Activated CD8-positive, alpha-beta memory T cell treated with anti-CD3 and anti-CD28 coated beads, Interleukin-2, amount 10 ng/mL, durations not matched to agents 7 days and 5 days (primary cell): ENCODE measurements at places on chromosomes 1 and 21. TPM values are rescaled to one million over a fixed set of nuclear protein-coding genes. Genes with fewer than 3 reads are reported as not detected.

DNA sequence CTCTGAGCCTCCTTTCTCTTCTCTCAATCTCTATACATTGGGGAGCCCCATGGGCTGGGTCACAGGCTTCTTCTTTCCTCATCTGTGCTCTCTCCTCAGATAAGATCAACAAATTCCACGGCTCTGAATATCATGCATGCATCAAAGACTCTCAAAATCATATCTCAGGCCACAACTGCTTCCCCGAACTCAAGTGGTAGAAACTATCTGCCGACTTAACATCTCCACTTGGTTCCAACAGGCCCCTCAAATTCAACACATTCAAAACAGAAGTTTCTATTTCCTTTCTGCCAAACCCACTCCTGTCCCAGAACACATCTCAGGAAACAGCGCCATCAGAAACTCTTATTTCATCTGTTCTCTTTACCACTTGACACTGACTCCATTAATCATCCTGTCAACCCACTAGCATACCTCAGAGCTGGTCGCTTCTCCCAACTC lies 16.7 kb downstream of the DDX59 start:
- no peaks in the 10 kb centered on the region for H3K27me3 ChIP-seq
- H3K4me1 ChIP-seq = peaks cover 31% of the 10 kb centered on the region
- peak overlapping the region; percentile 5 for H3K4me3 ChIP-seq
- H3K27ac ChIP-seq = peak overlapping the region; percentile 80
- DNase-seq = no peak

Gene RASAL2
- total RNA-seq = not detected

GRCh38 chr1:44511769-44512168 lies 106.7 kb downstream of the RNF220 start:
- no peak overlapping the region for H3K27ac ChIP-seq
- H3K4me3 ChIP-seq = no peak overlapping the region
- no peak for DNase-seq

Gene RGS13
- total RNA-seq = 0.37 TPM

DNA sequence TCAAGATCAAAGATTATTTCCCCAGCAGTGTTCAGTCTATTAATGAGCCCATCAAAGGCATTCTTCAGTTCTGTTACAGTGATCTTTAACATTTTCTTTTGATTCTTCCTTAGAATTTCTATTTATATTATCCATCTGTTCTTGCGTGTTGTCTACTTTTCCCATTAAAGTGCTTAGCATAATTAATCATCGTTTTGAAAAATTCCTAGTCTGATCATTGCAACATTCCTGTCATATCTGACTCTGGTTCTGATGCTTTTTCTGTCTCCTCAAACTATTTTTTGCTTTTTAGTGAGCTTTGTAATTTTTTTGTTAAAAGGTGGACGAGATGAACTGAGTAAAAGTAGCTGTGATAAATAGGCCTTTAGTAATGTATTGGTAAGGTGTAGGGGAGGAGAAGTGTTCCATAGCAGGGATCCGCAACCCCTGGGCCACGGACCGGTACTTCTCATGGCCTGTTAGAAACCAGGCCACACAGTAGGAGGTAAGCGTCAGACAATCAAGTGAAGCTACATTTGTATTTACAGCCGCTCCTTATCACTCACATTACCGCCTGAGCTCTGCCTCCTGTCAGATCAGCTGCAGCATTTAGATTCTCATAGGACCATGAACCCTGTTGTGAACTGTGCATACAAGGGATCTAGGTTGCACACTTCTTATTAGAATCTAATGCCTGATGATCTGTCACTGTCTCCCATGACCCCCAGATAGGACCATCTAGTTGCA lies 163.3 kb downstream of the PIK3R3 start:
- H3K4me3 ChIP-seq = no peak overlapping the region
- no peak overlapping the region for H3K27ac ChIP-seq
- no peaks in the 10 kb centered on the region for H3K4me1 ChIP-seq
- no peak for DNase-seq
- H3K36me3 ChIP-seq = peaks cover 6% of the 10 kb centered on the region

Gene FMO1
- total RNA-seq = not detected

Gene ADAMTSL4
- total RNA-seq = 0.35 TPM

Gene ROR1
- total RNA-seq = not detected

DNA sequence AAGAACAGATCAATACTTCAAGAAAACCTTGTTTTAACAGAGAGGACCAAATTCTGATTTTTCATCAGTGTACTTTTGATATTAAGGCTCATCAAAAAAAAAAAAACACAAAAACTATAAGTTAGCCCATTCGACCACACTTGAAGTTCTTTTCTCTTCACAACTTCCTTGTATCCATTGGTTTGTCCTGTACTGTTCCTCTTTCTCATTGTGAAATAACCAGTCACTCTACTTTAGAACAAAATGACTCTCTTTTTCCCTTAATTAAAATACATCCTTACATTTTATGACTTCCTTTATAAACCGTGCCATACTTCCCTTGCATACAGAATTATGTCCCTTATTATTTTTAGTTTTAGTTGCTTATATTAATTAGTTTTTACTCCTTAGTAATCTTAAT lies 8.4 kb downstream of the QSOX1 start:
- H3K27me3 ChIP-seq = no peaks in the 10 kb centered on the region
- H3K36me3 ChIP-seq = no peaks in the 10 kb centered on the region
- no peak for DNase-seq
- no peak overlapping the region for H3K27ac ChIP-seq

- DNase-seq = no peak
- no peaks in the 10 kb centered on the region for H3K4me1 ChIP-seq
- H3K4me3 ChIP-seq = no peak overlapping the region
- H3K36me3 ChIP-seq = no peaks in the 10 kb centered on the region
- H3K27me3 ChIP-seq = no peaks in the 10 kb centered on the region
Observed at GRCh38 chr1:218751208-218751948, 406.2 kb downstream of the TGFB2 start.

- H3K27ac ChIP-seq = no peak overlapping the region
- H3K4me3 ChIP-seq = no peak overlapping the region
- peaks cover 7% of the 10 kb centered on the region for H3K36me3 ChIP-seq
- H3K4me1 ChIP-seq = peaks cover 21% of the 10 kb centered on the region
- no peak for DNase-seq
Observed at GRCh38 chr21:35351434-35351833, 302.3 kb upstream of the RUNX1 start.

GRCh38 chr1:172357753-172358385 lies 62.6 kb upstream of the C1orf105 start:
- no peaks in the 10 kb centered on the region for H3K27me3 ChIP-seq
- DNase-seq = no peak
- H3K27ac ChIP-seq = peak overlapping the region; percentile 88
- peak overlapping the region; percentile 50 for H3K4me3 ChIP-seq
- peaks cover 48% of the 10 kb centered on the region for H3K4me1 ChIP-seq

DNA sequence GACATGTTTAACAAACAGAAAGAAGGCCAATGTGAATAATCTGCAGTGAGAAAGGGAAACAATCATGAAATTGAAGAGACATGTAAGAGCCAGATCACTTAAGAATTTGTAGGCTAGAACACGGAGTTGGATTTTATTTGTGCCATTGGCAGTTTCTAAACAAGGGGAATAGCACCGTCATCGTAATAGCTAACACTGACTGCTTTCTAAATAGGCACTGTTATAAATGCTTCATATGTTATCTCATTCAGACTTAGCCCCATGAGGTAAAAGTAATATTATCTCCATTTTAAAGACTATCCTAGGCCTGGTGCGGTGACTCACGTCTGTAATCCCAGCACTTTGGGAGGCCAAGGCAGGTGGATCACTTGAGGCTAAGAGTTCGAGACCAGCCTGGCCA lies 12.1 kb downstream of the C1orf185 start:
- H3K27ac ChIP-seq = no peak overlapping the region
- peaks cover 25% of the 10 kb centered on the region for H3K27me3 ChIP-seq
- H3K4me3 ChIP-seq = no peak overlapping the region
- DNase-seq = no peak

Gene SLC25A34
- total RNA-seq = 0.82 TPM

- no peak overlapping the region for H3K27ac ChIP-seq
- no peak overlapping the region for H3K4me3 ChIP-seq
- peaks cover 15% of the 10 kb centered on the region for H3K27me3 ChIP-seq
- no peak for DNase-seq
Observed at GRCh38 chr1:25190260-25190659, 42.0 kb downstream of the SYF2 start.

DNA sequence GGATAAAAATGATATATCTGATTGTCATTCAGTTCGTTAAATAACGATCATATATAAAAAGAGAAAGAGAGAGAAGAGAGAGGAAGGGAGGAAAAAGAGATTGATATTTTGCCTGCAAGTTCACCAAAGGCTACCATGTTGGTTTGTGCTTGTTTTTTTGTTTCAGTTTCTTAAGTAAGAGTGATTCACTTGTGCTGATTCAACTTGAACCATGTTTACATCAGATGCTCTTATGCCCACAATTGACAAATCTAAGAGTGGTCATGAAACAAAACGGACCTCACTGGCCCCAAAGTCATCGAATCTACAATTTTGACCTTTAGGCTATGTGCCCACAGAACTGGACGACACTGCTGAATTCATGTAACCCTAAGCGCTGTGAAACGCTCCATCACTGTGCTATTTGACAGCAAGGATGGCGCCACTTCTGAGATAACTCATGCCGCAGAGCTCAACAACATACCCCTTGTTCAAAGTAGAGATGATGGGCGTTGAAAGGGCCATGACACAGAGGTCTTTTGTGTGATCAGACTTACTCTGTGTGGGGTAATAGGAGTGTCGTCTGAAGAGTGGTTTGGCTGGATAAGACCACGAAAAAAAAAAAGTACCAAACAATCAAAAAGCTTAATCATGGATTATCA lies 481.4 kb downstream of the SETD4 start:
- H3K27ac ChIP-seq = no peak overlapping the region
- no peak for DNase-seq
- peaks cover 10% of the 10 kb centered on the region for H3K4me1 ChIP-seq
- peaks cover 22% of the 10 kb centered on the region for H3K27me3 ChIP-seq
- no peak overlapping the region for H3K4me3 ChIP-seq
- no peaks in the 10 kb centered on the region for H3K36me3 ChIP-seq

- H3K36me3 ChIP-seq = no peaks in the 10 kb centered on the region
- H3K27me3 ChIP-seq = no peaks in the 10 kb centered on the region
- no peak overlapping the region for H3K4me3 ChIP-seq
- no peaks in the 10 kb centered on the region for H3K4me1 ChIP-seq
- no peak for DNase-seq
Observed at GRCh38 chr21:26374817-26375216, 198.3 kb downstream of the CYYR1 start.

Gene PLCH2
- 13.5 TPM for total RNA-seq

- H3K4me1 ChIP-seq = no peaks in the 10 kb centered on the region
- no peak overlapping the region for H3K4me3 ChIP-seq
- no peaks in the 10 kb centered on the region for H3K27me3 ChIP-seq
- H3K36me3 ChIP-seq = no peaks in the 10 kb centered on the region
- H3K27ac ChIP-seq = no peak overlapping the region
Observed at GRCh38 chr1:55828044-55828443, 612.9 kb upstream of the USP24 start.

DNA sequence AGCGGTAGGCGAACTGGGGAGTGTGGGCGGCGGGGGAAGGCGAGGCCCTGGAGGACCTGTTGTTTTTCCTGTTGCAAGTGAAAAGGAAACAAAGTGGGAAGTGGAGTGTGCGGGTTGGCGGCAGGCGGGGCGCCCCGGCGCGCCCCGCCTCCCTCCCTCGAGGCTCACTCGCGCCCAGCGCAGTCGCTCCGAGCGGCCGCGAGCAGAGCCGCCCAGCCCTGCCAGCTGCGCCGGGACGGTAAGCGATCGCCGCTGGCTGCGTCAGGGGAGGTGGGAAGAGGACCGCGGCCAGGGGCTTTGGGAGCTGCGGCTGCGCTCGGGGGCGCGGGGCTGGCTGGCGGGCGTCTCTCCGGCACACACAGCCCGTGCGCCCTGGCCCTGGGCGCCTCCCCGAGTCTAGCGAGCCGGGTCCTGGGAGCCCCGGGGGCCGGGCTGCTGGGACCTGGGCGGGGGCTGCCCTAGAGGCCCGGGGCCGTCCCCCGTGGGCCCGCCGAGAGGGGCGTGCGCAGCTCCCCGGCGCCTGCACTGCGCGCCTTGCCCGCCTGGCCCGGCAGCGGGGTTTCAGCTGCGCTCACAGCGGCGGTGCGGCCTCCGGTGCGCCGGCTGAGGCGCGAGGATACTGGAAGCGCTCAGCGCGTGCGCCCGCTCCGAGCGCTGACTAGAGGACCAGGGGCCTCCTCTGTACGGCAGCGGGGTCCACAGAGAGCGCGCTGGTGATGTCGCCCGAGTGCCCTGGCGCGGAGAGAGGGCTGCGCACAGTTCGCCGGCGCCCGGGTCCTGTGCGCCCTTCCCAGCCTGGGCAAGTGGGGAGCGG lies at the start of gene PIK3CD:
Gene PIK3CD (plus strand): TSS at position 167 of the 814 bp plus-strand sequence. CDS start 58,725 bp downstream, outside the sequence.
- peaks cover 34% of the 10 kb centered on the region for H3K36me3 ChIP-seq
- H3K4me3 ChIP-seq = peak within 1 kb of the TSS; percentile 97
- H3K4me1 ChIP-seq = peaks cover 46% of the 10 kb centered on the region
- H3K27ac ChIP-seq = peak within 1 kb of the TSS; percentile 97
- no peaks in the 10 kb centered on the region for H3K27me3 ChIP-seq
- peak; percentile 66 for DNase-seq

Gene ZNF593OS
- not detected for total RNA-seq

GRCh38 chr1:35215346-35215745 lies 22.4 kb upstream of the SFPQ start:
- no peaks in the 10 kb centered on the region for H3K27me3 ChIP-seq
- H3K27ac ChIP-seq = no peak overlapping the region
- no peaks in the 10 kb centered on the region for H3K36me3 ChIP-seq
- no peaks in the 10 kb centered on the region for H3K4me1 ChIP-seq
- DNase-seq = no peak

DNA sequence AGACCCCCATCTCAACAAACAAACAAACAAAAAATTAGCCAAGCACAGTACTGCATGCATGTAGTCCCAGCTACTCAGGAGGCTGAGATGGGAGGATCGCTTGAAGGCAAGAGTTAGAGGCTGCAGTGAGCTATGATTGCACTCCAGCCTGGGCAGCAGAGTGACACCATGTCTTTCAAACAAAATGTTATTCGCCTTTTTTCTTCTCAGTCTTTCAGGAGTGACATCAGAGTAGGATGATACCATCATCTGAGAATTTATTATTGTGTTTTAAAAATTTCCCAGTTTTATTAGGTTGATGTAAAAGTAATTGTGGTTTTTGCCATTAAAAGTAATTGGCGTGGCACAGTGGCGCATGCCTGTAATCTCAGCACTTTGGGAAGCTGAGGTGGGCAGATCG lies 10.8 kb downstream of the PARK7 start:
- peaks cover 52% of the 10 kb centered on the region for H3K36me3 ChIP-seq
- no peak for DNase-seq
- no peaks in the 10 kb centered on the region for H3K27me3 ChIP-seq
- H3K4me1 ChIP-seq = peaks cover 17% of the 10 kb centered on the region
- no peak overlapping the region for H3K4me3 ChIP-seq
- no peak overlapping the region for H3K27ac ChIP-seq

- no peak for DNase-seq
- H3K36me3 ChIP-seq = no peaks in the 10 kb centered on the region
Observed at GRCh38 chr1:231584117-231584516, 42.5 kb upstream of the DISC1 start.
